ENCODE measurements at places on chromosomes 1 and 21.

DNA sequence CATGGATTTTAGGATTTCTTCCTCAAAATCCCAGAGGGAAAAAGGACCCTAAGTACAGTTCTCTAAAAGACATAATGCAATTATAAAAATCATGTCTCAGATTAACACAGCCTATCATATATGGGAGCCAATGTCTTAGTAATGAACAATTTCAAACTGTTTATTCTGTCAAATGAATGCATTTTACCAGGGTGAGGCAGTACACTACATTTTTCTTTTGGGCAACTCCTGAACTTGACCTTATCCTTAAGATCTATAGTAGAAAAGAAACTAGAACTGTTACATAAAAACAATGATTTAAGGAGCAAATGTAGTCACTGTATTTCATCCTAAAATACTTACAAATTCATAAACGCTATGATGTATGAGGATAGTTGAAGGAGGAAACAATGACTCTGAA lies 226.3 kb upstream of the B3GALT2 start:
- DNase-seq, result no peak

- DNase-seq, result no peak
Measured at GRCh38 chr1:232863544-232864275, 58.5 kb downstream of the MAP10 start.

DNA sequence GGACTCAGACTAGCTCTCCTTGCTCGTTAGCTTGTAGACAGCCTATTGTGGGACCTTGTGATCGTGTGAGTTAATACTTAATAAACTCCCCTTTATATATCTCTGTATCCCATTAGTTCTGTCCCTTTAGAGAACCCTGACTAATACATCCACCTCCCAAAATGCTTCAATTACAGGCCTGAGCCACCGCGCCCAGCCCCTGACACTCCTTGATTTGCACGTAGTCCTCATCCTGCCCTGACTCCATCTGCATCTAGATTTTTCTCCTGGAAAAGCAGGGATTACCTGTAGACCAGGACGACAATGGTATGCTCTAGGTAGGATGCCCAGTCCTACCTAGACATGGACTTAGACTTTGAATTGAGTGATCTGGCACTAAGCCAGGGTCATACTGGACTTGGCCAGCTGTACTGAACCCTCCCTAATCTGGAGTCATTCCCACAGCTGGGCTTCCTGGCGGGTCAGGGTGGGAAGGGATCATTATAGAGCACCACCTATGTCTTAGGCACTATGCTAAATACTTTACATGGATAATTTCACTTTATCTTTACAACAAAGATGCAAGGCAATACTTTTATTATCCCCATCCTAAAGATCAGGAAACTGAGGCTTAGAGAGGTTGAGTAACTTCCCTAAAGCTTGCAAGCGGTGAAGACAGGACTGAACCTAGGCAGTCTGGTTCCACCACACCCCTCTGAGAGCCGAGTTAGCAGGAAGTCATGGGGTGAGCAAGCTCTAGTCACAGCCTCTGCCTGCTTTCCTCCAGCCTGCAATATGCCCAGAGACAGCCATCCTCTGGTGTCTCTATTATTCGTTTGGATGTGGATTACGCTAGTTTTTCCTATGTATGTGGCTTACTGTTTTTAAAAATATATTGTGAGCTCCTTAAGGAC lies 89.4 kb downstream of the DTL start:
- no peak for DNase-seq

- no peak for DNase-seq
Measured at GRCh38 chr1:1035291-1035943, 15.5 kb downstream of the AGRN start.

GRCh38 chr1:151990058-151990855 lies 3.4 kb downstream of the S100A10 start:
- no peak for DNase-seq

DNA sequence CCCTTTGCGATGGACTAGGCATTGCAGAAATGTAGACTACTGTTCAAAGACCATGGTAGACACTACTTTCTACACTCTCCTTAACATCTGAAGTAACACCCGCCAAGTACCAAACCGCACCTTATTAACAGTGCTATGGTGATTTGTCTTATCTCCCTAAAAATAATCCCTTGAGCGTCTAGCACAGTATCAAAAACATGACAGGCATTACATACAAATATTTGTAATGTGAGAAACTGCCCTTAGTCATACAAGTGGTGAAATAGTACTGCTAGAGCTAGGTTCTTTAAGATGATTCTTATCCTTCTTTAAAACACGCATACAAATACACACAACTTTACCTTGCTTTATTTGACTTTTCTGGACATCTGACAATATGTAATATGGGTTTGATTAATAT lies 27.2 kb downstream of the PUM1 start:
- DNase-seq, result no peak

- DNase-seq, result no peak
Measured at GRCh38 chr1:147496571-147497210, 44.6 kb upstream of the BCL9 start.

- no peak for DNase-seq
Measured at GRCh38 chr1:12552111-12552888, 65.7 kb downstream of the DHRS3 start.

DNA sequence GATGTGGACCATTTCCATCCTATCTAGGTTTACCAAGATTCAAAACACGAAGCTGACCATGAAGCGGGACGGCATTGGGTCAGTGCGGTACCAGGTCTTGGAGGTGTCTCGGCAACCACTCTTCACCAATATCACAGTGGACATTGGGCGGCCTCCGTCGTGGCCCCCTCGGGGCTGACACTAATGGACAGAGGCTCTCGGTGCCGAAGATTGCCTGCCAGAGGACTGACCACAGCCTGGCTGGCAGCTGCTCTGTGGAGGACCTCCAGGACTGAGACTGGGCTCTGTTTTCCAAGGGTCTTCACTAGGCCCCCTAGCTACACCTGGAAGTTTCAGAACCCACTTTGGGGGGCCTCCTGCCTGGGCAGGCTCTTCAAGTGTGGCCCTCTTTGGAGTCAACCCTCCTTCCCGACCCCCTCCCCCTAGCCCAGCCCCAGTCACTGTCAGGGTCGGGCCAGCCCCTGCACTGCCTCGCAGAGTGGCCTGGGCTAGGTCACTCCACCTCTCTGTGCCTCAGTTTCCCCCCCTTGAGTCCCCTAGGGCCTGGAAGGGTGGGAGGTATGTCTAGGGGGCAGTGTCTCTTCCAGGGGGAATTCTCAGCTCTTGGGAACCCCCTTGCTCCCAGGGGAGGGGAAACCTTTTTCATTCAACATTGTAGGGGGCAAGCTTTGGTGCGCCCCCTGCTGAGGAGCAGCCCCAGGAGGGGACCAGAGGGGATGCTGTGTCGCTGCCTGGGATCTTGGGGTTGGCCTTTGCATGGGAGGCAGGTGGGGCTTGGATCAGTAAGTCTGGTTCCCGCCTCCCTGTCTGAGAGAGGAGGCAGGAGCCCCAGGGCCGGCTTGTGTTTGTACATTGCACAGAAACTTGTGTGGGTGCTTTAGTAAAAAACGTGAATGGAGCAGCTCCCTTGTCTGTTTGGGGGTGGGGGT lies 864 bp upstream of the CCDC24 start:
- no peak for DNase-seq
